NCI-H187 treated with DMSO at 0.1 percent for 48 hours (cell line): ENCODE measurements at places on chromosomes 12 and 14.

GRCh38 chr14:101116486-101117130 is 213.1 kb upstream of the RTL1 start:
- DNase-seq = no peak

DNA sequence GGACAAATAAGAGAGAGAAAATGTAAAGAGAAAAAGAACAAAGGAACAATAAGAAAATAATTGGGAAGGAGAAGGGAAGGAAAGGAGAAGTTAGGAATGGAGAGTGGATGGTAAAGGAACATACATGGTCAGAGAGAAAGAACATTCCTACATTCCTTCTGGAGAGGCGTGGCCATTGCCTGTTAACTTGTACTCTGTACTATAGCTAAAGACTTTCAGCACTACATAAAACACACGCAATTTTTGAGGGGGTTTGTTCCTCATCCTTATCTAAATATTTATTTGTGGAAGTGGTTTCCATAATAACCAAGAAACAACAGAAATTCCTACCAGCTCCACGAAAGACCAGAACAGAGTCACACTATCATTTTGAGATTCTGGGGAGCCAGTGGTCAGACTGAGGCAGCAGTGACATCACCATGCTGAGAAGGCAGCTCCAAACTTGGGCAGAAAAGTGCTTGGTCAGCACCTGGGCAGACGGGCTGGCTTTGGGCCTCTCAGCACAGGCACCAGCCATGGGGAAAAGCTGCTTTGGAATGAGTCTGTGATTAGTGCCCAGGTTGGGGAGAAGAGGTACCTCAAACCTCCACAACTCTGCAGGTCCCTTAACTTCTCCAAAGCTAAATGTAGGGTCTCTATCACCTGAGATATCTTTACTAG is 125.9 kb upstream of the NTF3 start:
- DNase-seq = no peak

GRCh38 chr14:93039649-93040315 is 75.9 kb downstream of the ITPK1 start:
- no peak for DNase-seq

DNA sequence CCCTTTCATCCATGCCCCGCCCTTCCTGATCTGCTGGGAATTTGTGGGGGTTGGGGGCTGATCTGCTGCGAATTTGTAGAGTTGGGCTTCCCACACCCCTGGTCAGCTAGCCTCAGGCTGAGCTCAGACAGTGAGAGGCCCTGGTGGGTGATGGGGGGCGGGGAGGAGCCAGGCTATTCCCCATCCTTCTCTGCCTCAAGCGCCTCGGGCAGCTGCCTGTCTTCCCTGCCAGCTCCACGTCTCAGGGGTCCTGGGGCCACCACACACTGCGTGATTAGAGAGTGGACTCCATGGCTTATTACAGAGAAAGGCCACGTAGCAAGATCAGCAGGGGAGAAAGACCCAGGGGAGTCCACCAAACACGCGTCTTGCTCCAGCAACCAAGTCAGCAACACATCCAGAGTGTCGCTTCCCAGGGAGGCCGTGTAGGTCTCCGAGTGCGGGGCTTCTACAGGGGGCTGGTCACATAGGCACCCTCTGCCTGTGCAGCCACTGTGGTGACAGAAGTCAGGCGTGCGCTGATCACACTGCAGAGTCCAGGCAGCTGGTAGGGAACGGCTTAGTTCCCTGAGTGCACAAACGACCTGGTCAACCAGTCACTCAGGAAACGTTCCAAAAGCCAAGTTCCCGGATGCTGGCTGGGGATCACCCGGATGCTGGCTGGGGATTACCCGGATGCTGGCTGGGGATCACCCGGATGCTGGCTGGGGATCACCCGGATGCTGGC is 254.4 kb upstream of the SFSWAP start:
- no peak for DNase-seq

GRCh38 chr14:45377166-45377565 is 124.2 kb upstream of the MIS18BP1 start:
- no peak for DNase-seq

DNA sequence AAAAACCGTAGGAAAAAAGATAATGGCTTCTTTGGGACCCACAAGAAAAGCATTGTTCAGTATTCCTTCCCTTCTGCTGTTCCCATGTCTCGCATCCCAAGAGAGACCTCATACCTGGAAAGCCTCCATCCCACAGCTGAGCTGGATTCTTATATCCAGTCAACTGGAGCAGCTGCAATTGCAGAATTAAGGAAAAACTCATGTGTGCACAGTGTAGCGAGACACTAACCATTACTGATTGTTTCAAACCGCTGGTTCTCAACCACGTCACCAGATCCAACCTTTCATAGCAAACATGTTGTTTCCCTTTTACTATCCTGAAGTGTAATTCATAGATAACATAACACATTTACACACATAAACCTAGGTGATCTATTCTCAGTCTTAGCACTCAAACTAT is 5.5 kb upstream of the RNASE10 start:
- no peak for DNase-seq

GRCh38 chr12:40224439-40225291 is at the start of gene LRRK2:
LRRK2 (plus strand) TSS chr12:40224997; CDS start chr12:40225132, 135 bp downstream.
- DNase-seq = no peak

- no peak for DNase-seq
Observed at GRCh38 chr12:129902371-129903091, 1.3 kb downstream of the TMEM132D start.

DNA sequence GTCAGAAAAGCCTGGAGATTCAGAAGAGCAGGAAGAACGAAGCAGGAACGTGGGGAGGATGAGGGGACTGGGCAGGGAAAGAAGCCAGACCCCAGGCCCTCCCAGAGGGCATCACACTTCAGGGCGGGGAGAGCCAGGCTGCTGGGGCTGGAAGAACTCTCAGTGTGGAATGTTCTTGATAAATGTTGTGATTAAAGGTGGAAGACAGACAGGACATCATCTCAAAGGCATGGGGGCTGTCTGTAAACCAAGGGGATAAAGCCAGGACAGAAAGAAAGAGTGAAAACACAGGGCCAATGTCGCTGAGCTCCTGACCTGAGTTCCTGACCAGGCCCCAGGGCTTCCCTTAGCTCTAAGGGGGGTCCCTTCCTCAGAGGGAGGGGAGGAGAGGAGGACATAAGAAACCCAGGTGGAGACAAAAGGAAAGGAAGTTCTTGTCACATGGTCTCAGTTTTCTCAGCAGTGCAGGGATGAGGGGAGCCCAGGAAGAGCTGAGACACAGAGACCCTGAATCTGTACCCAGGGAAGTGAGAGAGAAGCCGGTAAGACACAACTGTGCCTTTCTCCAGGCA is 56.3 kb downstream of the SETD3 start:
- DNase-seq = no peak
